Cerebellum (tissue), 4 donors: ENCODE measurements at places on chromosomes 3 and 15.

GRCh38 chr3:184977796-184978195 lies 165.8 kb downstream of the VPS8 start:
- DNase-seq = peak; percentile 12

GRCh38 chr3:8739757-8740504 lies 6.3 kb downstream of the CAV3 start:
- DNase-seq = no peak

DNA sequence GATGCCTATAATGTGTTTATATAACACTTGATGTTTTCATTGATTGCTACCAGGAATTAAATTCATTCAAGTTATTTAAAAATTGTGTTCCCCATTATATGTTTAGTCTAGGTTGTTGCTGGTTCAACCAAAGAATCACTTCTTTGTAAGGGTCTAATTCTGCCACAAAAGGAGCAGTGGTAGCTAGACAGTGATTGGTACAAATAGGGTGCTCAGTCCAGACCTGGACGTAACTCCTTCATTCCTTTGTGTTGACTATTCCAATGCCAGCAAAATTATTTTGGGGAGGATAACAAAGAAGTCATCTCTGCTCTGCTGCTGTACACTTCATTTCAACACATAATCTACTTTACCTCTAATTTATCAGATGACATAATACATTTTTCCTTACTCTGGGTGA lies 1.2 kb downstream of the CHMP2B start:
- DNase-seq = no peak

DNA sequence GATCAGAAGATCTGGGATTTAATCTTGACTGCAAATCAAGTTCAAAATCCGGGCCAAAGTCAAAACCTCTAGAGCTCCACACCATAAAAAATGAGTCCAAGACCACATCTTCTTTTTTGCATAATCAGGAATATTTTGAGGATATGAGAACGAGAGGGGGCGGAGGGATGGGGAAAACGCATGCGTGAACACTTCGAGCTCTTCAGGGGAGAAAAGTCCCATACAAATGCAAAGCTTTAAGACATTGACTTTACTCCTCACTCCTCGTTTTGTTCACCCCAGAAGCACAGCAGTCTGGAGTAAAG lies 68.2 kb downstream of the SUMF1 start:
- no peak for DNase-seq

DNA sequence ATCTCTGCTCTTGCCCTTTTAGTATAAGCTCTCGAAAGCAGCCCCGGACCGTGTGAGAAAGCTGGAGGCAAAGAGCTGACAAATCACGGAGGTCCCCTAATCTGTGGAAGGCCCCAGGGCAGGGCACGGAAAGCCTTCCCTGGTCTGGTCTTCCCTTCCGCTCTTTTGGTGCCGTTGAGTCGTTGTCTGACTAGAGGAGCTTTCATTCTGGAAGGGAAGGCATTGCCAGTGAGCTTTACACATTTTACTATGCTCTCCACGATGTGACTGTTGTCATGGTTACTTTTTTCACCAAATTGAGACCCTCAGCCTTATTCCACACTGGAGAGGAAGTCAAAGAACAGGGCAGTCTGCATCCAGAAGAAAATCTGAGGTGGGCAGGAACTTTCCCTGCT lies 71.7 kb downstream of the CYP19A1 start:
- no peak for DNase-seq

- DNase-seq = no peak
Measured at GRCh38 chr15:52421029-52421428, 107.7 kb downstream of the MYO5A start.

GRCh38 chr3:38205472-38205805 lies 40.1 kb downstream of the OXSR1 start:
- DNase-seq = no peak

GRCh38 chr3:40045051-40045450 lies 235.6 kb downstream of the MYRIP start:
- DNase-seq = no peak

DNA sequence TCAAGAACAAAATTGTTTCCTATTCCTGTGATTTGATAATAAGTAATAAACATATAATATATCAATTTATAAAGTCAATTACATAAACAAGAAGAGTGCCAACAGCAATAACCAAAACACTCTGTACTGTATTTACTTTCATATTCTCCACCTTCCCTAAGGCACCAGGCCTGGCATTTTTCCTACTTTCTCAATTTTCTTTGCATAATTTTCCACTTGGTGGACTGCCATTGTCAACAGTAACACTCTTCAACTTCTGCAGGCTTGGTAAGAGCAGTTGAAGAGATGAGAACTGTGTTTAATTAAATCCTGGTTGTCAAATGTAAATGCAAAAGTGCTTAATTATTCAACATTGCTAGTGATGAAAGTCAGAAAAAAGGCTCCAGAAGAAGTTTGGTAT lies 229.8 kb upstream of the PLSCR5 start:
- DNase-seq = no peak

DNA sequence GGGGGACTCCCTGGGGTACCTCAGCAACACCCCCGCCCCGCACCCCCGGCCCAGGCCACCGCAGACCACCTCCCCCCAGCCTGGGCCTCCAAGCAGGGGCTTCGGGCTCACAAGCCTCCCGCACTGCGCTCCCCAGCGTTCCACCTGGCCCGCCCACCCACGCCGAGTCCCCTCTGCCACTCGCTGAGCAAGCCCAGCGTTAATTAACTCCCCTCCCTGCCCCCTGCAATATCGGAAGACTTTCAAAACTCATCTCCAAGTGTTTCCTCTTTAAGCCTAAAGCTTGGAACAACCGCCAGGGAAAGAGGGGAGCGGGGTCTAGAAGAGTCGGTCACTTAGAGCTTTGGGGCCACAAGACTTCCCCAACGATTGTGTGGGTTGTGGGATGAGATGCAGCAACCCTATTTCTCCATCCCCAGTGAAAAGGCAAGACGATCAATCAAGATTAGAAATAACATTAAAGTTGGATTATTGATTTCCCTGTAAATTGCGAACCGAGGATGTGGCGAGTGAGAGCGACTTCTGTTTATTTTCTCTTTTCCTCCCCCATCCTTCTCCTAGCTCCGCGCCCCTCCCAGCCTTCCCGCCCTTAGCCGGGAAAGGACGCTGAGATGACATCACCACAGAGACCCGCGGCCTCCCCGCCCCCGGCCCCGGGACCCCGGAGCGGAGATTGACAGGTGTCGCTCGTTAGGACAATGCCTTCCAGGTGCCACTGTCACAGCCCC lies 30.2 kb downstream of the NR2F2 start:
- no peak for DNase-seq

- DNase-seq = no peak
Measured at GRCh38 chr3:143065364-143065763, 54.2 kb upstream of the CHST2 start.

DNA sequence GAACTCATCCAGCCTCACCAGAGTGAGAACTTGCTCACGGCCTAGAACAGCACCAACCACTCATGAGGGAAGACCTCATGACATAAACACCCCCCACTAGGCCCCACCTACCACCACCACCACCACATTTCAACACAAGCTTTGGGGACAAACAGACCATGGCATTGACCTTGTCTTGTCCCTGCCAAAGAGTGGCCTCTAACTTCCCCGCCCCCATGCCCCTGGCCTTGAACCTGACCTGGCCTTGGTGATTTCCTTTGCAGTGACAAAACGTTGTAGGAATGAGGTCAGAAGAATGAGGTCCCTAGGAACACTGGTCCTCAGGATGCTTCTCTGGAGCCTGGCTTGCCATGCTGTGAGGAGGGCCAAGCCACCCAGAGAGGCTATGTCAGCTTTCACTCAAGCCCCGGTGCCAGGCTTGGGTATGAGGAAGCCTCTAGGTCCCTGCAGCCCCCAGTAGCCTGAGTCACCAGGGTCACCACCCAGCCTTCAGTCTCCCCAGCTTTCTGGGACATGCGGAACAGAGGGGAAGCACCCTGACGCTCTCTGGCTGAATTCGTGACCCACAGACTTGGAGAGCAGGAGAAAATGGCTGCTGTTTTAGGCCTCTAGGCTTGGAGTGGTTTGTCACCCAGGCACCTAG lies 57.9 kb downstream of the TPRA1 start:
- no peak for DNase-seq

DNA sequence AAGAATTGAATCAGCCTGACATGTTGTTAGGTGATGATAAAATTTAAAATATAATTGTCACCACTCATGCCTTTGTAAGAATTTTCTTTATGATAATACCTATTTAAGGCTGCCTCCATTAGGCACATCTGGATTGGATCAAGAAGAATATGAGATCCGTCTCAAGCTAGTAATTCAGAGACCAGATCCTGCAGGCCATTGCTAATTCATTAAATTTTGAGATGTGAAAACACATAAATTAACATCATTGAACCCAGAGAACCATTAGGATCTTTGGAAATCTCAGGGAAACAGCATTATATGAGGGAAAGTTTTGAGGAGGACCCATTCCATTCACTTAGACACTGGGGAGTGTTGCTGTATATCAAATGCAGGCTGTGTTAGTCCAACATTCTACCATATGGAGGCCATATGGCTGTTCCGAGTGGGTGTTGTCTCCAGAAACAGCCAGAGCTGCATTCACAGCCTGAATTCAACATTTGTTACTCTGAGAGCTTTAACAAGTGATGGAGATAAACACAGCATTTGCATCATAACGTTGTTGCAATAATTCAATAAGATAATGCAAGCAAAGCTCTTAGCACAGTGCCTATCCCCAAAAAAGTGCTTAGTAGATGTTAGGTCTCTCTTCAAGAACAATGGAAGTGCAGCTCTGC lies 67.4 kb downstream of the DTWD1 start:
- no peak for DNase-seq

DNA sequence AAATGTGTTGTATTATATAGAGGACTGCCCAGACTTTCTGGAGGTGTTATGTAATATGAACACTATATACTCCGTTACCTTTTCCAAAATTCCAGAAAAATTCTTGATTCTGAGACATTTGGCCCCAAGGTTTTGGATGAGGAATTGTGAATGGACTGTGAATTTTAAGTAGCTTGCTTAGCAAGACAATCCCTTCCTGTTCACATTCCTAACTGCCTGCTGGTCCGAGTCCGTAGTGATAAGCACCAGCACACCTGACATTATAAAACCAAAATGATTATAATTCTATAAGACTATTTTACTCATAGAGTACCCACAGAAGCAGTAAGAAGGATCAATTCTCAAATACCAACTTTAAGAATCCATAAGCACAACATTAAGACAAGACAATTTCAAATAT lies 11.2 kb downstream of the EXD1 start:
- DNase-seq = no peak

DNA sequence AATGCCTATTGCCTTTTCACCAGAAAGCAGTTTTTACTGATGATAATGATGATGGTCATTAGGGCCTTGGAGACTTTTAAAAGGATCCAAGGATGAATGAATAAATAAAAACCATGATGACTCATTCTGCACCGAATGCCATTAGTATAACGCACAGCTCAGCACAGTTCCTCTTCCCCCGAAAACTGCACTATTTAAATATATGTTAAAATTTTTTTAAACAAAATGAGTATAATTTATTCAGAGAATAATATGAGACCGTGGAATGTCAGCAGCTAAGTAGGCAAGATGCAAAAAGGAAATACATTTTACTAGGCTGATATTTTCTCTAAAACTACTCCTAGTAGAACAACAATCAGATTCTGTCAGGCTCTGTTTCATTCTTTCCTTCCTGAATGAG lies 83.4 kb upstream of the NANOGP8 start:
- DNase-seq = no peak

- DNase-seq = no peak
Measured at GRCh38 chr3:39502838-39503145, 35.3 kb downstream of the MOBP start.

GRCh38 chr3:194323785-194324735 lies 27.1 kb downstream of the CPN2 start:
- DNase-seq = peak; percentile 40

DNA sequence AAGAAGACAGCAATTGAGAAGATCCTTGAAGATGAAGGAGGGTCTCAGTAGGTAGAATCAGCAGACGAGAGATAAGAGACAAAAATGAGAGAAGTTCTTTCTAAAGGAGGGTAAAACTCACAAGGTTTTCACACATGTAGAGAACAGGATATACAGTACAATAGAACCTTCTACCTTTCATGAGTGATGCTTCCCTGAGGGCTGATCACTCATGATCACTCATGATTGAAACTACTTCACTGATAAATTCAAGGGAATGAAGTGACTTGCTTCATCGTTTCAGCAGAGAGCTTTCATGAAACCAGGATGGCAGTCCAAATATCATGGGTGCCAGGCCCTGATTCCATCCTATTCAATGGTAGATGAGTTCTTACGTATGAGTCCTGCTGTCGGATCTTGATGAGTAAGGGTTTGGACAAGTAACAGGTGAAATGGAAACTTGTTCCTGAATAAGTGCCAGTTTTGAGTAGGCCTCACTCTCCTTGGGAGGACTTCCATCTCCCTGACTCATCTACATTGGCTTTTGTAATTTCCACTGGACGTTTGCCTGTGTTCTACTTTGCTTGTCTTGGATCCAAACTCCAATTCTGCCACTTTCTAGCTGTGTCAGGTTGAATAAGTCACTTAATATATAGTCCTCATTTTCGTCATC lies 9.6 kb upstream of the CLDN16 start:
- no peak for DNase-seq

DNA sequence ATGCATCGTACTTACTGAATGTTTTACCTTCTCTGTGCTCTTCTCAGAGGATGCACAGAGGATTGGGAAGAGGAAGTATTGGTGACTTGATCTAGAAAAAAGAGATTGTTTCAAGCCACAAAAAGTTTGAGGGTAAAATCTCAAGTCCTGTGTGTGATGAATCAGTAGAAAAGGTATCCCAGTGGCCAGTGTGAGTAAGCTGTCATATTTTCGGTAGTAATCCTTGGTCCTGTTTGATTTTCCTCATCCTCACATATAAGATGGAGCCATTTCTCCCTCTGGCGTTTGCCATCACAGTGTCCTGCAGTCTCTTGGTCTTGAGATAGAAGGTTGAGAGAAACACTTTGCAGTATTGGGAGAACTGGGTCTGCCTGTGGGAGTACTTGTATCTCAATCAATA lies 166.8 kb downstream of the LPP start:
- DNase-seq = no peak

DNA sequence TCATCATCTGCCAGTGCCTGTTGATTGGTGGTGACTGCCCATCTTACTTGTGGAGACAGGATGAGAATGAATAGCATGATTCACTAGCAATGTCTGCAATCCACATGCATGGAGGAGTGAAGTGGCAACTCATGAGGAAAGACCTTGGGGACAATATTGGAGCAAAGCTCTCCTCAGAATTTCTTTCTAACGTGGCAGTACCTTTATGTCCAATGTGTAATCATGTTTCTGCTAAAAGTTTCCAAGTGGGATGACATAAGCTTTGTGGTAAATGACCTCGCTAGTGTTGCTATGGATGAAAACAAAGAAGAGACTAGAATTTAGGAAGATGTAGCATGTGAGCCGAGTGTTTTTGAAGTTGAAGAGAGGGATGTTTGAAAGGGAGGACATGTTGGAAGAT lies 117.8 kb downstream of the CPNE4 start:
- DNase-seq = no peak

DNA sequence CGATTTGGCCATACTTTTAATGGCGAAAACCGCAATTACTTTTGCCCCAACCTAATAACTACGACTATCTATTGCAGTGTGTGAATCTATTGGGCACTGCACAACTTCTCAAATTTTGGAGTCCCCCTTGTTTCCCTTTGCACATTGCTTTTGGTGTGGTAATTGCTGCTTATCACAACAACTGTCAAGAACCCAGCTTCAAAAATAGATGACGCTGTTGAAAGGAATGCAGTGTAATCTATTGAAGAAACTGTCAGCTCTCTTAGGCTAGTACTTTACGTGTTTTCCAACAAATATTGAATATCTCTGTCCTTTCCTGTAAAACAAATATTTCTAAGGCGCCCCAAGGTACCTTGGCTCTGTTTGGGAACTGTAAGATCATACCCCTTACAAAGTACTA lies 222.8 kb upstream of the UBE2E2 start:
- no peak for DNase-seq

- DNase-seq = no peak
Measured at GRCh38 chr15:47750740-47751262, 33.5 kb downstream of the SEMA6D start.
